ENCODE measurements at places on chromosomes 3 and 15. TPM values are rescaled to one million over a fixed set of nuclear protein-coding genes. Genes with fewer than 3 reads are reported as not detected.

Gene CLRN1
- total RNA-seq: not detected

Gene SLC7A14
- 3.0 TPM for total RNA-seq

Gene GRAMD2A
- 0.14 TPM for total RNA-seq

Gene RGMA
- not detected for total RNA-seq

Gene SLC22A13
- total RNA-seq: 0.18 TPM

Gene ELL3
- total RNA-seq: 2.8 TPM
